HFFc6 (cell line): ENCODE measurements at places on chromosomes 6 and 20. TPM values are rescaled to one million over a fixed set of nuclear protein-coding genes. Genes with fewer than 3 reads are reported as not detected.
A peak's percentile ranks its signal among the peaks of the same experiment; 100 is the strongest.

Gene TMC2
- not detected in 3 replicates for total RNA-seq

Gene FAM162B
- 5.4 to 10.2 TPM (median 9.0 TPM) in 3 replicates for total RNA-seq

- no peaks in the 10 kb centered on the region for H3K27me3 ChIP-seq
- H3K4me1 ChIP-seq: peaks cover 12% of the 10 kb centered on the region
- DNase-seq: no peak
- peaks cover 13% of the 10 kb centered on the region for H3K36me3 ChIP-seq
- H3K27ac ChIP-seq: peak overlapping the region; percentile 32; the same call in 1 of the 2 replicates
These were observed 140.3 kb upstream of the MCHR2 start for GRCh38 chr6:100134297-100134696.

DNA sequence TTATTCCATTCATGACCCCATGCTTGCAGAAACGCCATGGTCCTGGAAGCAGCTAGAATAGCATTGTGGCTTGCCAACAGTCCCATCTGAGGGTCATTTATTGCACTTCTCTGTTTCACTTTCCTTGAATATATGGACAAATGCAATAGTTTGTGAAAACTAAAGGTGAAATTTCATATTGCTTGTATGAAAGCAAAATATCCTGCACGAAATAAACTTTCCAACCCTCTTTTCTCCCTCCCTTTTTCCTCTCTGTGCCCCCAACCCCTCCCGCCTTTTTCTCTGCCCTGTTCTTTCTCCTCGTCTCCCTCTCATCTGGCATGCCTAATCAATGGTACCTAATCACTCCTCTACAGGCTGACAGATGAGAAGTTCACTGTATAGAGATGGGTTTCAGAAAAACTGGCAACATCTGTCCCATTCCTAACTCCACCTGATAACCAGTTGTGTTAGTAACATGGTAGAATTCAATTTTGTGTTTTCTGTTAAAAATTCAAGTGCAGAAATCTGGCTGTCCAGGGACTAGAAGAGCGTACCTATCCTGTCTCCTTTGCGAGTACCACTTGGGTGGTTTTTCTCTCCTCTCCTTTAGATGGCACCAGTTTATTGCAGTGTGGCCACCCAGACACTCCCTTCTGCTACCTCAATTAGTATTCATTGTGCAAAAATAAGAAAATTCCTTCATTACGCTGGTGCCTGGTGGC lies 198.6 kb downstream of the FOXA2 start:
- no peaks in the 10 kb centered on the region for H3K4me1 ChIP-seq
- no peaks in the 10 kb centered on the region; the same call in 1 of the 2 replicates for H3K36me3 ChIP-seq
- H3K27ac ChIP-seq: no peak overlapping the region
- no peak overlapping the region for H3K4me3 ChIP-seq
- DNase-seq: no peak

DNA sequence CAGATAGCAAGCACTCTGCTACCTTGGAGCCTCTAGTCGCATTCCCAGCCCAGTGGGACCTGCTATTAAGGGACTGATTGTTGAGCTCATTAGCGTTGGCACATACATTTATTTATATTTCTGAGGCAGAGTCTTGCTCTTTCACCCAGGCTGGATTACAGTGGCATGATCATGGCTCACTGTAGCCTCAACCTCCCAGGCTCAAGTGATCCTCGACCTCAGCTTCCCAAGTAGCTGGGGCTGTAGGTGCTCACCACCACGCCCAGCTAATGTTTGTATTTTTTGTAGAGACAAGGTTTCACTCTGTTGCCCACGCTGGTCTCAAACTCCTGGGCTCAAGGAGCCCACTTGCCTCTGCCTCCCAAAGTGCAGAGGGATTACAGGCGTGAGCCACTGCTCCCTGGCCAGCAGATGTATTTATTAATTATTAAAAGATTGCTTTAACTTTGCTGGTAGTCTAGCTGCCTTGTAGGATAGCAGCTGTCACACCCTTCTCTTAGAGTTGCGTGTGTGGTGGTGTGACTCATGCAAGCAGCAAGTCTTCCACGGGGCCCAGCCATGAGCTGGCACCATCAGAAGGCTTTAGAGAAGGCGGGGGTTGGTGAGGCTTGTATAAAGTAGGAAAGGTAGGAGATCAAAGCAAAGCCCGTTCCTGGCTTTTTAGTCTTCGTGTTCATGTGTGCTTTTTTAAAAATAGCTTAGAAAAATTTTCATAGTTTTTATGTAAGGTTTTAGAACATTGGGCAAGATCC lies 16.5 kb downstream of the ACTR5 start:
- H3K27ac ChIP-seq: peak overlapping the region; percentile 76
- peaks cover 33% of the 10 kb centered on the region for H3K4me1 ChIP-seq
- H3K27me3 ChIP-seq: no peaks in the 10 kb centered on the region; the same call in 1 of the 2 replicates

Gene CRIP3
- total RNA-seq: not detected in 3 replicates

Gene SFTA2
- total RNA-seq: not detected in 3 replicates

GRCh38 chr20:48658198-48658476 lies 169.7 kb downstream of the PREX1 start:
- H3K36me3 ChIP-seq: no peaks in the 10 kb centered on the region
- no peak overlapping the region for H3K27ac ChIP-seq
- no peak overlapping the region for H3K4me3 ChIP-seq
- peaks cover 11% of the 10 kb centered on the region for H3K27me3 ChIP-seq

DNA sequence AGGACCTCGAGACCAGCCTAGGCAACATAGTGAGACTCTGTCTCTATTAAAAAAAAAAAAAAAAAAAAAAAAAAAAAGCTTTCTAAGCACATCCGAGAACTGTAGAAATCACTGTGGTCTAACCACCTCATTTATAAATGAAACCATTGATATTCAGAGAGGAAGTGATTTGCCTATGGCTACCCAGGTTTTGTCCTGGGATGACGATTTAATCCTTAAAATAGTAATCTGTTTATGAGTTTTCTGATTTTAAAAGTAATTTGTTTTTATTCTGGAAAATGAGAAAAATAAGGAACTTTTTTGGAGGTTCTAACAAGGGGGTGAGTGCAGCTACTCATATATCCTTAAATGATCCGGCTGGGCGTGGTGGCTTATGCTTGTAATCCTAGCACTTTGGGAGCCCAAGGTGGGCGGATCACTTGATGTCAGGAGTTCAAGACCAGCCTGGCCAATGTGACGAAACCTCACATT lies 6.5 kb upstream of the BTN3A2 start:
- no peaks in the 10 kb centered on the region; the same call in 1 of the 2 replicates for H3K36me3 ChIP-seq
- peaks cover 36% of the 10 kb centered on the region for H3K4me1 ChIP-seq
- H3K4me3 ChIP-seq: no peak overlapping the region
- DNase-seq: no peak
- H3K27me3 ChIP-seq: no peaks in the 10 kb centered on the region; the same call in 1 of the 2 replicates

- DNase-seq: no peak
- peaks cover 10% of the 10 kb centered on the region for H3K4me1 ChIP-seq
- no peaks in the 10 kb centered on the region for H3K36me3 ChIP-seq
- no peak overlapping the region for H3K4me3 ChIP-seq
These were observed 22.5 kb upstream of the CST3 start for GRCh38 chr20:23659989-23660837.

Gene KCNK5
- not detected in 2 replicates for total RNA-seq

GRCh38 chr20:63689046-63690002 lies 7.1 kb upstream of the TNFRSF6B start:
- peak overlapping the region; percentile 40; the same call in 1 of the 2 replicates for H3K27ac ChIP-seq
- peaks cover 10% of the 10 kb centered on the region; the same call in 1 of the 2 replicates for H3K4me1 ChIP-seq
- H3K4me3 ChIP-seq: no peak overlapping the region
- H3K27me3 ChIP-seq: peaks cover 24% of the 10 kb centered on the region

Gene SLC22A16
- total RNA-seq: not detected in 3 replicates

Gene NRSN1
- total RNA-seq: not detected in 2 replicates
